Activated CD4-positive, alpha-beta T cell treated with anti-CD3 and anti-CD28 coated beads for 48 hours (primary cell): ENCODE measurements at places on chromosomes 16 and 17.

DNA sequence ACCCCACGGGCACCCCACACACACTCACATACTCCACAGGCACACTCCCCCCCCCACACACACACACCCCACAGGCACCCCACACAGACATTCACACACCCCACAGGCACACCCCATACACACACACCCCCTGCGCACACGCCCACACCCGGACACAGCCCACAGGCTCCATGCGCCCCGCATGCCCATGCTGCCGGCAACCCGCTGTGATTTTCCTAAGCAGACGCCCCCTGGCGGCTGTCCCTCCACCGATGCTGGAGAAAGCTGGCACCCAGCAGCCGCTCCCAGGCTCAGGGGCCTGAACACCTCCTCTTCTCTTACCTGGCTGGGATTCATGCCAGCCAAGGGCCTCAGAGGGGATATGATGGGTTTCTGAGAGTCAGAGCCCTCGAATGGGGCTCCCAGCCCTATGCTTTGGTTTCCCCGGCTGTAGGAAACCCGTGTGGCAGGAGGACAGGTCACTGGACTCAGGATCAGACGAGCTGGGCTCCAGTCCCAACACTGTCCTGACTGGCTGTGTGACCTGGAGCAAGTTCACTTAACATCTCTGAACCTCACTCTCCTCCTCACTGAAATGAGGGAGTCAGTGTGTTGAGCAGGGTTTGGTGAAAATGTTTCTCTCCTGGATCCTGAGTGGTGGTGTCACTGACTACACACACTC lies 19.6 kb upstream of the TNFRSF13B start:
- DNase-seq = peak; percentile 89

GRCh38 chr17:2362016-2362415 lies 24.7 kb downstream of the SGSM2 start:
- no peak for DNase-seq

DNA sequence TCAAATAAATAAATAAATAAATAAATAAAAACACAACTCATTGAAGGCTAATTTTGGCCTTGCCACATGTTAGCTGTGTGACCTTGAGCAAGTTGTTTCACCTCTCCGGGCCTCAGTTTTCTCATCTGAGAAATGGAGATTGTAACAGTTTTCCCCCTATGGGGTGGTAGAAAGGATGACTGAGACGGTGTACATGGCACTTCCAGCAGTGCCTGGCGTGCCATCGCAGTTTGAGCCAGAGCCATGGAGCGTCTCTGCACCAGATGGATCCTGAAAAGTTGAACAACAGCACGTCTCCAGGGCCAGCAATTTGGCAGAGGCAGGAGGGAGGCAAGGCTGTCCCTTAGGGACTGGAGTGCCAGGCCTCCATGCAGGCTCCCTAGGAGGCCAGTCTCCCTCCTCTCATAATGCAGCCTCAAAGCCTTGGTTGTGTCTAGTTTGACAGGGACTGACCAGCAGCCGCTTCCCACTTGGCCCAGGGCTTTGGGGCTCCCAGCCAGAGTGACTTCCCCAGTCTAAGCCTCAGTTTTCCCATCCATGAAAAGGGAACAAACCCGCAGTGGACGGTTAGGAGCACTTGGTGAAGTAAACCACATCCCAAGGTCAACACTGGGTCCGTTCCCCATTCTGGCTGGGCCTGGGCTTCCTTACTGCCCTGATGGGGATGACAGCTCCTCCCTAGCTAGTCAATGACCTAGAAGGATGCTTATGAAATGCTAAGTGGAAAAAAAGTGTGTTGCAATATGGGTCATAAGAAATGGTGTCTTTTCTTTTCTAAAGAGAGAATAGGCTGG lies 19.3 kb downstream of the SOCS1 start:
- DNase-seq = no peak

GRCh38 chr17:40501499-40501911 lies at the start of gene TNS4:
Gene TNS4, minus strand, starts transcription at chr17:40501623. Its CDS starts 5,198 bp downstream, at chr17:40496425.
- DNase-seq = no peak

DNA sequence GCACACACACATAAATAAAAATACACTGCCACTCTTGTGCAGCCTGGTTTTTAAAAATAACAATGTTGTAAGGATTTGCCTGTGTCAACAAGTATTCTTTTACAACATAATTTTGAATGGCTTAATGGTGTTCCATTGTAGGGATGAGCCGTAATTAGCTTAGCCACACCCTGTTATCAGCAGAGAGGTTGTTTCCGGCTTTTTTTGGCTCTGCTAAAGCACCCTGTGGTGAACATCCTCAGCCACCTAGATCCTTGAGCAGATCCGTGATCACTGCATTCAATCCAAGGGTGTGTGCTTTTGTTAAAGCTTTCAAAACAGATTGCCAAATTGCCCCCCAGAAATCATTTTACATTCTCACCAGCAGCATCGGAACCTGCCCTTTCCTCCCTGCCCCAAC lies 7.0 kb downstream of the KATNB1 start:
- DNase-seq = no peak

GRCh38 chr16:67651847-67652246 lies 6.9 kb downstream of the CARMIL2 start:
- DNase-seq = no peak

- DNase-seq = no peak
Observed at GRCh38 chr16:54344646-54345630, 58.4 kb upstream of the IRX3 start.

GRCh38 chr16:84883301-84883700 lies 63.5 kb downstream of the CRISPLD2 start:
- no peak for DNase-seq

DNA sequence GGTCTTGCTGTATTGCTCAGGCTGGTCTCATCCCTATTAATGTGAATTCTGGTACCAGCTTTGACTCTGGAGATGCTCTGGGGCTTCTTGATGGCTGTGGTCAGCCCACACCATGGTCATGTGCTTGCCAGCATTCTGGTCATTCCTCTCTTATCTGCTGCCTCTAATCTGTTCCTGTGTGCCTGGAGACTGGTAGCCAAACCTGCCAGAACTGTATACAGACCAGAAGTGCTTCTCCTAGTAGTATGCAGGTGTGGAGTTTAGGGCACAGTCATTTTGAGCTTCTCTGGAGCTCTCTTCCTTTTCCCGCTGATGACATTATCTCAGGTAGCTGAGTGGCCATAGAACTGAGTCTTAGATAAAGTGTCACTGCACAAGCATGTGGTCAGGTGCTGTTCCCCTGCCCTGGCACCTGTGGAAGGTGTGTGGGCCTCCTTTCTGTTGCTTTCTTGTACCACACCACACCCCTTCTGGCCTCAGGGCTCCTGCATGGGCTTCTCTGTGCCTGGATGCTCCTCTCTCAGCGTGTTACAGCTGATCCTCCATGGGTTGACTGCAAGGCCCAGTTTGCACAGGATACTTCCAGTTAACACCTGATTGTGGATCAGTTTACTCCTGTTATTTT lies 162.7 kb downstream of the SPECC1 start:
- DNase-seq = no peak

DNA sequence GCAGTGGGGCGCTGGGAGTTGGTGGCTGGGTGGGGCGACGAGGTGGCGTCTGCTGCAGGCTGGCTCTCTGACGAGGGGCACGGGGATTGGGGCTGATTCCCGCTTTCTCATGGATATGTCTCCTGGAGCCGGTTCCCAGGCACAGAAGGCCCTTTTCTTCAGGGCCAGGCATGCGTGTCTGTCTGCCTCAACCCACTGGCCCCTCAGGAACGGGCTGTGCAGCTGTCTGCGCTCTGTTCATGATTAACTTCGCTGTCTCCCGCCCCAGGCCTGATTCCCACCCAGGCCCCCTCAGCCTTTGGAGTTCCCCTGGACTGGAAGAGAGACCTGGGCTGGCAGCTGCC lies 53.1 kb downstream of the RAP1GAP2 start:
- DNase-seq = no peak

DNA sequence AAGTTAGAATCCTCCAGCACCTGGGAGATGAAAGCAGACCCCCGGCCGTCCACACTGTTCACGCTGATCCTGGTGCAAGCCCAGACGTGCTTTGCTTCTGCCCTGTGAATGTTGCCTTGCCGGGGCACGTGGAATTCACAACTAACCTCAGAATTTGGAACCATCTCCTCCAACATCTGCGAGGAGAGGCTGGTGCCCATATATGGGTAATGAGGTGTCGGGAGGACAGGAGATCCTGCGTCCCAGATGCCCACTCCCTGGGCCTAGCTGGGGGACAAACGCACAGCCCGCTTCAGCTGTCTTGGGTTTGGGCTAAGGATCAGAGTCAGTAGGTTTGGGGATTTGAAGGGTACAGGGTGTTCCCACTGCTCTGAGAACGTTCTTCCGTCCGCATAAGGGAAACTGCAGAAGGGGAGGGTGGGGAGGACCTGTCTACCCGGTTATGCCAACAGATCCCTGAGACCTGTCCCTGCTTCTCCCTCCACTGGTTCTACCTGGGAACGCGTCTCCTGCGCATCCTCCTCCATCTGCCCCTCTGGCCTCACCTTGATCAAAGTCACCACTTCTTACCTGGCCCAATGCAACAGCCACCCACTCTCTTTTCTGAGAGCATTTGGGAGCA lies 14.1 kb downstream of the PPL start:
- no peak for DNase-seq

DNA sequence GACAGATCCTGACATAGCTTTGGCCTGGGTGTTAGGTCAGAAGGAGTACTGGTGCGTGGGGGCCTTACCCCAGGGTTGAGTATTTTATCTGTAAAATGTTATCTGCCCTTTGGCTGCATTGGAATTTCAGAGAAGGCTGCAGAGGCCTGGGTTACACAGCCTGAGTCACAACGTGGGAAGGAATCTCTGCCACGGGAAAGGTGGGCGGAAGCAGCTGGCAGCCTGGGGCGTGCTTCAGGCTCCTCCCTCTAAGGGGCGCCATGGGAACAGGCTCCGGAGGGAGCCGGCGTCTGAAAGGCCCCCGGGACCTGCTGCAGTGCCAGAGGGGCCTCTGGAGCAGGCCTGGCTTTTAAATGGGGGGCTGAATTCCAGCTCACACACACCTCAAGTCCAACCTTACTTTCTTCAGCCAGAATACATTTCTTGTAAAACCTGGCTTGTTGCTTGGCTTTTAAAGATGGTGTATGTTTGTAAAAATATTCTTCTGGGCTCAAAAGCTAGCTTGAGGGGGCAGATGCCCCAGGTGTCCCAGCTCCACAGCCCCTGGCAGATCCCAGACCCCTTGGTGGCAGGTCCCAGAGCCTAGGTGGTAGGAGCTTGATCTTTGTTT lies 142.2 kb downstream of the RAB11FIP4 start:
- DNase-seq = peak; percentile 48

GRCh38 chr17:4327606-4328005 lies 38.9 kb downstream of the UBE2G1 start:
- DNase-seq = no peak

- DNase-seq = no peak
Observed at GRCh38 chr16:89141884-89142267, 29.7 kb upstream of the CDH15 start.

- no peak for DNase-seq
Observed at GRCh38 chr17:3529817-3530741, 27.5 kb downstream of the TRPV3 start.

DNA sequence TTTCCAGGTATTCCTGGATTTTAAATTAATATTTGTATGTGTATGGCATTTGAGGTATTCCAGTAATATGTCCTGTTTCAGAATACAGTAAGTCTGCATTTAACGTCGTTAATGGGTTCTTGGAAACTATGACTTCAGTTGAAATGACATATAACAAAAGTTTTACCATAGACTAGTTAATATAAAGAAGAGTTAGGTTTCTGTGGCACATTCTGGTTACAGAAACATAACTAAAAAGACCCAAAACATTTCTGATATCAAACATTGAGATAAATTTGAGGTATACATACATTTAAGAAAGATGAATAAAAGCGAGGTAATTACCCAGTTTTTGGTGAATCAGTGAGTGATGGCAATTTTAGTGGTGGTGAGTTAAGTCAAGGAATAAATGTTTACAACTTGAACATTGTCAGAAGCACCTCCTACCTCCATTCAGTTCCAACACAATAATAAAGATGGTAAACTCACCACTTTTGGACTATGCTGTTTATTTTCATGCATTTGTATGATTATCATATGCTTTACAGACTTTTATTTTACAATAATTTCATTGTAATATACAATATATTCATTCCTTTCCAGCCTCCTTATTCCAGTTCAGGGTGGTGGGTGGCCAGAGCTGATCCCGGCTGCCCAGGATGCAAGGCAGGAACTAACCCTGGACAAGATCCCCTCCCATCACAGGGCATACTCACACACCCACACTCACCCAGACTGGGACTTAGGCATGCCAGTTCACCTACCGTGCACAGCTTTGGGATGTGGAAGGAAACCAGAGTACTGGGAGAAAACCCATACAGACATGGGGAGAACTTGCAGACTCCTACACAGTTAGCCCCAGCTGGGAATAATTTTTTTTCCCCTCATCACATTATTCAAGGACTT lies 9.7 kb downstream of the LUC7L3 start:
- no peak for DNase-seq

- no peak for DNase-seq
Observed at GRCh38 chr16:52416888-52417287, 130.1 kb downstream of the TOX3 start.

- DNase-seq = no peak
Observed at GRCh38 chr17:80802626-80803450, 188.8 kb upstream of the CHMP6 start.

DNA sequence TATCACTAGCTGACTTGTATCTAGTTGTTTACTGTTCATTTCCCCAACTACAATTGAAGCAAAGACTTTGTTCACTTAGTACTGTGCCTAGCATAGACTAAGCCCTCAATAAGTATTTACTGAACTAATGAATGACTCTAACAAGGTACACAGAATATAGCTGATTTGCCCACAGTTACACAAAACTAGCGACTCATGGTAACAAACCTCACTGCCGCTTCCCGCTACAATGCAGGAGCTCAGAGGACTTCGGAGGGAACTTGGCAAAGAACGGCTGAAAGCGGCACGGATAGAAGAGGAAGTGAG lies 524 bp downstream of the EFTUD2 start:
- peak; percentile 48 for DNase-seq

GRCh38 chr16:65619606-65620005 lies 497.7 kb upstream of the CDH11 start:
- DNase-seq = no peak

- DNase-seq = no peak
Observed at GRCh38 chr16:14564861-14565687, 65.0 kb downstream of the PARN start.

DNA sequence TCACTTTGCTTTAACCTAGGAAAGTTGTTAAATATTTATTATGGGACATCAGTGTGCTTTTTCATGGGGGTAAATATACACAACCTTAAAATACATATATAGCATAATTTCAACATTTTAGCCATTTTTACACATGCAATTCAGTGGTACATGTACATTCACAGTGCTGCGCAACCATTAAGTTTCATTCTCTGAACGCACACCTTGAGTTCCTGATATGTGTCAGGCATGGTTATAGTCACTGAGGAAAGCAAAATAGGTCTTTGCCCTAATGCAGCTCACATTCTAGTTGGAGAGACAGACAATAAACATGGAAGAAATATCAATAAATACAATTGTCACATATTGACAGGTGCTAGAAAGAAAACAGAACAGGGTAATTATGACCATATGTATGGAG lies 12.8 kb upstream of the CNEP1R1 start:
- DNase-seq = no peak

GRCh38 chr17:74852237-74853047 lies 7.2 kb downstream of the GRIN2C start:
- DNase-seq = peak; percentile 76
